Neural cell (in vitro differentiated cells): ENCODE measurements at places on chromosomes 3 and 15. TPM values are rescaled to one million over a fixed set of nuclear protein-coding genes. Genes with fewer than 3 reads are reported as not detected.

EAF2 gene
- polyA plus RNA-seq: 1.2 and 2.0 TPM in 2 replicates

ZFAND6 gene
- 279 and 353 TPM in 2 replicates for polyA plus RNA-seq

MYNN gene
- 27.0 and 28.1 TPM in 2 replicates for polyA plus RNA-seq

CCNB2 gene
- polyA plus RNA-seq: 4.4 and 6.4 TPM in 2 replicates
